ENCODE measurements at places on chromosomes 7 and 10. TPM values are rescaled to one million over a fixed set of nuclear protein-coding genes. Genes with fewer than 3 reads are reported as not detected.

LIPM gene
- not detected for total RNA-seq

PNLIPRP3 gene
- total RNA-seq = 0.03 TPM

SERPINE1 gene
- 1,731 TPM for total RNA-seq

ICA1 gene
- total RNA-seq = 1.1 TPM

CNTNAP2 gene
- total RNA-seq = 0.02 TPM

TMEM229A gene
- total RNA-seq = not detected

Measured in A549 treated with AZD2906 at 1 μM for 4 hours (cell line).